ENCODE measurements at places on chromosomes 7 and 10.

GRCh38 chr7:91596287-91596686 is 284.2 kb downstream of the MTERF1 start:
- DNase-seq = no peak

DNA sequence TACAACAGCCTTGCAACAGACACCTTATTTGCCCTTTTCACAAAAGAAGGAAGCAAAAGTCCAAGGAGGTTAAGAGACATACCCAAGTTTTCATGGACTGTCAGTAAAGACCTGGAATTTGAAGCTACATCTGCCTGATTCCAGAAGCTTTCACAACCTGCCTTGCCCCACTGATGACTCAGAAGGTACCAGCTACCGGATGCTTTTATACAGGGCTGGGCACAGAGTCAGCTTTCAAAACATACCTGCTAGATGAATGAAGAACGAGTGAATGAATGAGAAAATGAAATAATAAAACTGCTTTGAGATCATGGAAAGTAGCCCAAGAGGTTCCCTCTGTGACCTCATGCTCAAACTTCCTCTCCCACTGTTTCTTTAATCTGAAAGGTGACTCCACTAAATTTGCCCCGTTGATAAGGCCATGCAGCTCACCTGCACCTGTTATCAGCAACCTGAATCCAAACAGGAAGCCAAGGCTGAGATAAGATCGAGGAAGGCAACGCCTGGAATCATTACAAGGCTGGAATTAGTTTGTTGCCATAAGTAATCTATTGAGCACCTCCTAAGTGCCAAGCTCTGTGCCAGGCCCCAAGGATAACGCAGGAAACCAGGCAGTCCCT is 151.5 kb downstream of the WDR11 start:
- DNase-seq = no peak

DNA sequence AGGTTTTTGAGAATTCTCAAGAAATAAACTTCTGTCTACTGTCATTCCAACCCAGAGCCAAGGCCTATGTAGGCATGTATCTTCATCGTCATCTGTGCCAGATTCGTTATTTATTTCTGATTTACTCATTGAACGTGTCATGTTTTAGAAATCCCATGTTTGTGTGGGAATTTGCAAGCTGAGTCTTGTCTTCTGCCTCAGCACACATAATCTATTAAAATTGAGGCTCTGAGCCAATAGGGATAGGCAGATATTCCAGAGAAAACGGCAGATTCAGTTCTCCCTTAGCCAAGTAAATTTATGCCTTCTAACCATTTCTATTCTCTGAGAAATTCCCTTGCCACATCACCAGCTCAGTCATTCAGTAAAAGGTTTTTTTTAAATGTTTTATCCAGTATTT is 444.6 kb downstream of the REEP3 start:
- DNase-seq = no peak

DNA sequence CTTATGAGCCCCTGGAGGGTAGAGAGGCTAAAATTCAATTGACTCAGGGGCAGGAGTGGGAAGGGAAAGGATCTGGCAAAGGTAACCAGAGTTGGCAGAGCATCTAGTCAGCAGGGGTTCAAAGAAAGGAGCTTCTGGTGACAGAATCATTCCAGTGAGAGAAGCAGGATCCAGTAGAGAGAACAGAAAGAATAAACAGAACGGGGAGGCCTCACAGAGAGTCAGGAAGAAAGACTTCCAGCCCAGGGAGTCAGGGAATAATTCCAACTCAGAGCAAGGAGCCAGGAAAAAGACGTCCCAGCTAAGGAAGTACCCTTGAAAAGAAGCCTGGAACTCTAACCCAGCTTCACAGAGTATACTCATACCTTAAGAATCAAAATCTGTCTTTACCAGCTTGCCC is 66.6 kb upstream of the CPXM2 start:
- DNase-seq = no peak

- DNase-seq = no peak
Observed at GRCh38 chr10:102648889-102649796, 4.9 kb downstream of the TRIM8 start.

GRCh38 chr10:51716981-51717380 is 17.6 kb upstream of the CSTF2T start:
- no peak for DNase-seq

- DNase-seq = no peak
Observed at GRCh38 chr7:13908667-13909397, 80.6 kb downstream of the ETV1 start.

- no peak for DNase-seq
Observed at GRCh38 chr7:80014511-80014910, 120.1 kb upstream of the GNAI1 start.

DNA sequence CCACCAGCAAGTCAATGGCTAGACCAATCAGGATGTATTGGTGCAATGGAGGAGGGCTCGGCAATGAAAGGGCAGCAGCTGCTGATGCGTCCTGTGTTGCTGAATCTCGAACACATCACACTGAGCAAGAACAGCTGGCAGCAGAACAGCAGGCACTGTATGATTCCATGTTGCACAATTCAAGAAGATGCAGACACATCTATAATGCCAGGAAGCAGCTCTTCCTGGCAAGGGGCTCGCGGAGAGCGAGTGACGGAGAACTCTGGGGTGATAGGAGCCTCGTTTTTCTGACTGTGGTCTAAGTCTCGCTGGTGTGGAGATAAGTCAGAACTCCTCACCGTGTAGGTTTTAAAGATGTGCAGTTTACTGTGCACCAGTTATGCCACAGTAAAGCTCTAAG is 24.8 kb upstream of the PFKP start:
- no peak for DNase-seq

GRCh38 chr10:43255634-43256431 is 11.0 kb downstream of the RASGEF1A start:
- no peak for DNase-seq

- DNase-seq = no peak
Observed at GRCh38 chr7:27073076-27073475, 22.7 kb downstream of the HOXA1 start.

GRCh38 chr7:25282194-25282593 is 53.9 kb upstream of the NPVF start:
- DNase-seq = no peak

DNA sequence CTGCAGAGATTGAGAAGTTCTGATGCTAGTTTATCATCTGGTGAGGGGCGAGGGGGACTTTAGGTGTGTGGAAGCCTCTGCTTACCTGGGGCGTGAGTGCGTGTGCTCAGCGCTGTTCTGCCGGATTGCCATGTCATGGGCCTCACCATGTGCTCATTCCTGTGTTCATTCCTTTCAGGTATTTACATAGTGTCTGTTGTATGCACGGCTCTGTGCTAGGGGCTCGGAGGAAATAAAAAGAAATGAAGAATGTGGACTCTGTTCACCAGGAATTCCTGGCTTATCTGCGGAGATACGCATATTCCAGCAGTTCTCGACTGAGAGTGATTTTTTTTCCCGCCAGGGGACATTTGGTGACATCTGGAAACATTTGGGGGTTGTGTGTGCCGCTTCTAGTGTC is 152.0 kb downstream of the CAMK1D start:
- no peak for DNase-seq

DNA sequence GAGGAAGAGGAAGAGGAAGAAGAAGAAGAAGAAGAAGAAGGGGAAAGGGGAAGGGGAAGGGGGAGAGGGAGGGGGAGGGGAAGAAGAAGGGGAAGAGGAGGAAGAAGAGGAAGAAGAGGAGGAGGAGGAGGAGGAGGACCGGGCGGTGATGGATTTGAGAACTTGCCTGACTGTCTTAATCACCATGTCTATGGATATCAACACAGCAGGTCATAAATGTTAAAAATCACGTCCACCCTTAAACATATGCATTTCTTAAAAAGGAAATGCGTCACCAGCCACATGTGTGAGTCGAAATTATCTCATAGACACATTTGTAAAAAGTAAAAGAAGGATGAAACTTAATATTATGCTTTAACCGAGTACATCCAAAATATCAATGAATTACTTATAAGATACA is 42.1 kb upstream of the INSIG1 start:
- no peak for DNase-seq
